ENCODE measurements at places on chromosomes 2 and 18.

DNA sequence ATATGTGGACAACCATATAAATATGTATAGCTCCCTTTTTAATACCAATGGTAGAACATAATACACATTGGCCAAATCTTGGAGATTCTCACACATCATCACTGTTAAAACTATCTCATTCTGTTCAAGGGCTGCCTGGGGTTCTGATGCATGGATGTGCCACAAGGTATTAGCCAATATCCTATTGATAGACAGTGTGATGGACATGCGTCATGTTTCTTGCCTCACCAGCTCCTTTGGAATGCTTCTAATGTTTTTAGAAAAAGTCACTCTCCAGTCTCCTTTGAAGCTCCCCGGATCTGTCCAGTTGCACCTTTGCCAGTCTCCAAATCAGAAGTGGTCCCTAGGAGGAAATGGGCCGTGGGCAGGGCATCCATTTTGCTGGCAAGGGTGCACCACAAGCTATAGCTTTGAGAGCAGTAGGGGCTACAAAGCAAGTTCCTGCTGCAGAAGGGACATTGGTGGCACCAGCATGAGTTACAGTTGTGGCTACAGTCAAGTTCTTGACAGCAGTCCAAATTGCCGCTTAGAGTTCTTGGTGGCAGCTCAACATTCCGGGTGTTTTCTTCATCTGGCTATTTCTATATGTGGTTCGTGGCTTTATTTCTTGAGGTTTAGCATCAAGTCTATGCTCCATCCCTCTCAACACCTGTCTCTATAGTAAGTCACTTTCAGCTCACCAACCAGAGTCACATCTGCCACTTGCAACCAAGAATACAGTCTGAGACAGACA lies 25.1 kb upstream of the ATRAID start:
- no peak for DNase-seq

- DNase-seq = no peak
Observed at GRCh38 chr18:8812631-8813030, 107.3 kb downstream of the MTCL1 start.

DNA sequence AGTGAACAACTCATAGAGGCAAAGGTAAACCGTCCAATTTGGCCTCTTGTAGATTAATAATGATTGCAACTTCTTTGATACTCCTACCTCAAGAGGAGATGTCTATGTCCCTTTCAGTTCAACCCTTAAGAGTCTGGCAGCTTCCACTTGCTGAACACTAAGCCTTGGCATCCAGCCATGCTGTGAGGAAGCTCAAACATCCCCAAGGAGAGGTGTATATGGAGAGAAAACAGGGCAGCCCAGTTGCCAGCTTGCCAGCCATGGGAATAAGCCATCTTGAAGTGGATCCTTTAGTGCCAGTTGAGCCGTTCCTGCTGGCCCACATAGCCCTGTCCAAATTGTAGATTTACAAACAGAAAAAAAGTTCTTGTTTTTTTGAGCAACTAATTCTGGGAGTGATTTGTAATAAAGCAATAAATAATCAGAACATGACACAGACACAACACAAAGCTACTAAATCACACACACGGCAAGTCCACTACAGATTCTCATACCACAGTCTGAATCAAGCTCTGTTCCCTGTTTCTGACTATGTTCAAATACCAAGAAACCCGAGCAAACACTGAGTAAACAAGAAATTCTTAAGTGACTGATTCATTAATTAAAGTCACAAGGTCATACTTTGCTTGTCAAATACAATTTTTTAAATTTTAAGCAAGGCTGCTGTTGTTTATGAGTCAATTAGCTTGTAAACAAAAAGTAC lies 96.1 kb downstream of the PID1 start:
- no peak for DNase-seq

DNA sequence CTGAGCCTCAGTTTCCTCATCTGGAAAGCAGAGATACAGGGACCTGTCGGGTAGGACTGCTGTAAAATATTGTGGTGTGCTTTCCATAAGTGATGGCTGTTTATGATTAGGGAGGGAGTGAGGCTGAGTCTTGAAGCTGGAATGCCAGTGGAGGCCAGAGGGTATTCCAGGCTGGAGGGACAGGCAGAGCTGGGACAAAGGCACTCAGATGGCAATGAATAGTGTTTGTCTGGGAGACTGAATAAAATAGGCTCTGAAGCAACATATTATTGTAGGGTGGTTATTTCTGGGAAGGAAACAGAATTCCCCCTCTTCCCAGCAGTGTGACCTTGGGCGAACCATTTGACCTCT lies 120.7 kb downstream of the INHBB start:
- no peak for DNase-seq

DNA sequence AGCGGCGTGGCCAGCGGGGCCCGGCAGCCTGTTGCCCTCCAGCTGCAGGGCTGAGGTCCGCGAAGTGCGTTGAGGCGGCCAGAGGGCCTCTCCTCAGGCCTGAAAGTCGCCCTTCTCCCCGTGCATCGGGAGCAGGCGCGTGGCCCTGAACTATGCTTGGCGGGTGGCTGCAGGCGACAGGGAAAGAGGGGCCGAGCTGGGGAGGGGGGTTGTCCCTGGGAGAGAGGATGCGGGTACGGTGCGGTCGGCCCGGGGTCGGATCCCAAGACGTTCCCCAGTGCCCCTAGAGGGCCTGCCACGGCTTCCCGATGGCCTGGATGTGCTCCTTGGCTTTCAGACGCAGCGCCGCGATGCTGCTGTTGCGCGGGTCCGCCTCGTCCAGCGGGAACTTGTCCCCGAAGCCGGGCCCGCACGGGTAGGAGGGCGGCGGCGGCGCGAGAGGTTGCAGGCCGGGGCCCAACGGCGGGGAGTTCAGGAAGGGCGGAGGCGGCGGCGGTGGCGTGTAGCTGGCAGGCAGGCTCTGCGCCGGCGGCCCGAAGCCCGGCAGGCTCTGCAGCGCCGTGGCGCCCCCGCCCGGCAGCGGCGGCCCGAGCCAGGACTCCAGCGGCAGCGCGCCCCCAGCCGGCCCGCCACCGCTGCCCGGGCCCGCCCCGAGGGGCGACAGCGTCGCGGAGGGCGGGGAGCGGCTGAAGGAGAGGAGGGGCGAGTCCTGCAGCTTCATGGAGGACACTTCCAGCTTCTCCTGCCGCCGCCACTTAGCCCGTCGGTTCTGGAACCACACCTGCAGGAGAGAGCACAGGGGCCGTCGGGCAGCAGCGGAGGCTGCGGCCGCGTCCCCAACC lies 4.3 kb downstream of the RAX start:
- no peak for DNase-seq

- DNase-seq = no peak
Observed at GRCh38 chr2:186431306-186431705, 54.8 kb upstream of the ZC3H15 start.

GRCh38 chr18:48375150-48375800 lies 33.9 kb downstream of the ZBTB7C start:
- no peak for DNase-seq
